ENCODE measurements at places on chromosomes 2 and 18.

DNA sequence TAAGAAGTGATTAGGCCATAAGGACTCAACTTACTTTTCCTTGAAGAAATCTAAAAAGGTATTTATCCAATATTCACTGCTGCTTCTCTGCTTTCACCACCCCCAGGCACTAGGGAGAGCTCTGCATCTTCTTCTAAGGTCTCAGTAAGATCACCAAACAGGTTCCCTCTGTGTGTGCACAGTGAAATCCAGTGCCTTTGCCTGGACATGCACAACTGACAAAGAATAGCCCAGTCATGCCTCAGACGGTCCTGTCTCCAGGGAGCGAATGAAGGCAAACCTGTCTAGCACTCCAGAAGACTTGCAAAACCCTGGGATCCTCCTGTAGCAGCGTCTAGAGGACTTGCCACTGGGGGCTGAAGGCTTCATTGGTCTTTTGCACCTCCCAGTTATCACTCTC, 344.5 kb upstream of the LRATD1 start:
- DNase-seq: no peak

DNA sequence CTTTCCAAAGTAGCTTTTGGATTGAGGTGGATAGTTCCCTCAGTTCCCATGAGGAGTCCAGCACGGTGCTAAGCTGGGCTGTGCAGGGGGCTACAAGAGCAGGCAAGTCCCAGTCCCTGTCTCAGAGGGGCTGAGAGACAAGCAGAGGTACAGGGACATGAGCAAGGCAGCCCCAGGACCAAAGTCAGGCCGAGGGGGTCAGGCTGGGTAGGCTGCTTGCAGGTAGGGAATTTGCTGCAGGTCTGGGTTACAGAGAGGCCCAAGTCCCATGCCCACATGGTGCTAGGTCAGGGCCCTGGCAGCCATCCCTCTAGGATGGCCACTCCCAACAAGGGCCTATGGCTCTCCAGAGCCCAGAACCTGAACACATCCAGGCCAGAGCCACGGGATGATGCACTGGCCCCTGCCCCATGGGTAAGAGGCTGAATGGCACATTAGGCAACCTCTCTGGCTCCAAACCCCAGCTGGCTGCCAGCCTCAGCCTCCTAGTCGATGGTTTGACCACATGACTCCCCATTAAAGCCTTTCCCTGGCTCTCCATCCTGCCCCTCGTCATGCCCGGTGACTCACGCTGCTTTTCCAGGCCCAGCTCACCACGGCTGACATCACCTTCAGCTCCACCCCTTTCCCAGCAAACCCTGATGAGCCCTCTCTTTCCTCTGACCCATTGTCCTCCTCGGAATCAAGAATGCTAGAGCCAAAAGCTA, 83.7 kb downstream of the SDC1 start:
- DNase-seq: no peak

DNA sequence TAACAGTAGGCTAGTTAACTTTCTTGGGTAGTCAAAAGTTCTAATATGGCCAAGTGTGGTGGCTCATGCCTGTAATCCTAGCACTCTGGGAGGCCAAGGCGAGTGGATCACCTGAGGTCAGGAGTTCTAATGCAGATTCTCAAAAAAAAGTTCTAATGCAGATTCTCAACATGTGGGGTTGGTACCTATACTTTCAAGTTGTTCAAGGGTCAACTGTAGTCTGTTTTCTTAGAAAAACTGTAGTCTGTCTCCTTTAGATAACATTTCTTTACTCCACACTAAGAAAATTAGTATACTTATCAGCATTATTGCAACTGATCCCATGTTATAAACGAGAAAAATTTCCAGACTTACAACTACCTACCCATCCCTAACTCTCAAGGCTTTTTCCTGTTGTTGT, 16.6 kb downstream of the INO80D start:
- no peak for DNase-seq

- no peak for DNase-seq
Measured at GRCh38 chr18:12278741-12279682, 24.9 kb downstream of the CIDEA start.

GRCh38 chr18:51448949-51449348, 251.5 kb upstream of the MEX3C start:
- DNase-seq: no peak

GRCh38 chr2:101064505-101064867, 62.4 kb downstream of the RPL31 start:
- DNase-seq: no peak

GRCh38 chr2:68316111-68316510, 3.6 kb downstream of the CNRIP1 start:
- peak; percentile 37 for DNase-seq

DNA sequence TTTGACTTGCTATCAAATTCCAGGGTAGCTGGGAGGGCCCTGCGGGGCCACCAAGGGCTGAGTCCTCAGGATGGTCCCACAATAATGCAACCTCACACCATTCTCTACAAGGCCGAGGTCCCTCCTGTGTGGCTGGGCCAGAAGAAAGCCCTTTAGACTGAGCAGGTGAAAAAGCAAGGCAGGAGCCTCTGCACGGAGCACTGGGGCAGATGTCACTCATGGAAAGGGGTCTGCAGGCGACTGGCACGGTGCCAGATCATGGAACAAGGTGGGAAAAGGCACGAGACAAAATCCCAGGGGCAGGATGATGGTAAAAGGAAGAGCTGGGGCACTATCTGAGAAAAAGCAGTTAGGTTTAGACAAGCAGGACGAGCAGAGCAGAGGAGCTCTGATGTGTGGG, 16.1 kb downstream of the HJURP start:
- no peak for DNase-seq

Measured in AML-193 (cell line).